ENCODE measurements at places on chromosomes 1 and 21.

DNA sequence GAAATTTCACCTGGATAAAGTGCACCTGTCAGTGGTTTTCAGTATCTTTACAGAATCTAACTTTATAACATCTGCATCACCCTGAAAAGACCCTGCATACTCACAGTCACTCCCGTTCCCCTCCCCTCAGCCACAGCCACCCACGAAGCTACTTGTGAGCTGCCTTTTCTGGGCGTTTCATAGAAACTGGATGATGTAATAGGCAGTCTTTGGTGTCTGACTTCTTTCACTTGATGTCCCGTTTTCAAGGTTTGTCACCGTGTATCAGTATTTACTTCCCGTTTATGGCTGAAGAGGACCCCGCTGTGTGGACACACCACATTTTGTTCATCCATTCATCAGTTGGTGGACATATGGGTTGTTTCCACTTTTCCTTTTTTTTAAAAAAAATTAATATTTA lies 47.8 kb upstream of the LRRC3 start:
- DNase-seq: peak; percentile 13

- DNase-seq: no peak
These were observed 18.9 kb upstream of the IL20 start for GRCh38 chr1:206846487-206846886.

- DNase-seq: no peak
These were observed 869.1 kb downstream of the KCNT2 start for GRCh38 chr1:195738966-195739650.

DNA sequence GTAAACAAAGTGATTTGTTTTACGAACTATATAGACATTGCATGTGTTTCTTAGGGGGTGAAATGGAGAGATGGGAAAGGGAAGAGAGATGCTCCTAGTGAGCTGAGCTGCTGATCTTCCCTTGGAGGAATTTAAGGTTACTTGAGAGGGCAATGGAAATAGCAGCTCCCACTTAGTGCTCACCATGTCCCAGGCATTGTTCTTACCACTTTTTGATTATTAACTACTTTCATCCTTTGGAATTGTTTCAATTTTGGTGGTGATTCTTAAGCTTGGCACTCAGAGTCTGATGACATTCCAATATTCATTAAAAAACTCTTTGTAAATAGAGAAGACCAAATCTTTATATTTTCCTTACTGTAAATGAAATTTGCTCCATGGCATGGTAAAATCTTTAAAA lies 124.9 kb downstream of the ITSN1 start:
- DNase-seq: no peak

DNA sequence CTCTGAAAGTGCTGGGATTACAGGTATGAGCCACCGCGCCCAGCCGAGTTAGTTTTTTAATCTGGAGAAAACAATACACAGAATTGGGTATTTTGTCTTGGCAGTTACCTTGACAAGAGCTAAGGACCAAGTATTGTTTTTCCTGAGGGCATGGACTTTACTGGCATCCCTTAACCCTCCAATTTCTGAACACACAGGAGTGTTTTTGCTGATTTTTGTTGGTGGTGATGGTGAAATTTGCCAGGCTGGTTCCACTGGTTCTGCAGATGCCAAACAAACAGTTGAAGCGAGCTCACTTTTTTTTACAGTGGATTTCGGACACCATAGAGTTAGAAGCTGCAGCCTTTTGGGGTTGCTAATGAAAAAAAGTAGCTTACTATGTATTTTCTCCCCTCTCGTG lies 37.2 kb upstream of the SH3D21 start:
- DNase-seq: no peak

GRCh38 chr1:17020502-17020901 lies 8.8 kb upstream of the ATP13A2 start:
- DNase-seq: no peak

DNA sequence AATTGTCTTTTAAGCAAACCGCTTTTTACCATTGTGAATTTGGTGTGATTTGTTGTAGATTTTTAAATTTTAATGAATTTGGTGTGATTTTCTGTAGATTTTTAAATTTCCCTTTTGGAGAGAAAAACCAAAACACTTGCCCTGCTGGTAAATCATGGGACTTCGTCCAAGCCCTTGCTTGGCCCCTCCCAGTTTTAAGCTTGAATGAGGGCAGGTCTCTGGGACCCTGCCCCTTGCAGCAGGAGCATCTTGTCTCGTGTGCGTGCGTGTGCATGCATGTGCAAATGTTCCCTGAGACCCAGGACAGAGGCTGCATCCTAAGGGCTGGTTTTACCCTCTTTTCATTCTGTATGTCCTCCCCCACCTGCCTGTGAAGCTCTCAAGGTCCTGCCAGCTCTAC lies 248.6 kb downstream of the GREM2 start:
- no peak for DNase-seq

- no peak for DNase-seq
These were observed 22.9 kb downstream of the HYI start for GRCh38 chr1:43430831-43431230.

DNA sequence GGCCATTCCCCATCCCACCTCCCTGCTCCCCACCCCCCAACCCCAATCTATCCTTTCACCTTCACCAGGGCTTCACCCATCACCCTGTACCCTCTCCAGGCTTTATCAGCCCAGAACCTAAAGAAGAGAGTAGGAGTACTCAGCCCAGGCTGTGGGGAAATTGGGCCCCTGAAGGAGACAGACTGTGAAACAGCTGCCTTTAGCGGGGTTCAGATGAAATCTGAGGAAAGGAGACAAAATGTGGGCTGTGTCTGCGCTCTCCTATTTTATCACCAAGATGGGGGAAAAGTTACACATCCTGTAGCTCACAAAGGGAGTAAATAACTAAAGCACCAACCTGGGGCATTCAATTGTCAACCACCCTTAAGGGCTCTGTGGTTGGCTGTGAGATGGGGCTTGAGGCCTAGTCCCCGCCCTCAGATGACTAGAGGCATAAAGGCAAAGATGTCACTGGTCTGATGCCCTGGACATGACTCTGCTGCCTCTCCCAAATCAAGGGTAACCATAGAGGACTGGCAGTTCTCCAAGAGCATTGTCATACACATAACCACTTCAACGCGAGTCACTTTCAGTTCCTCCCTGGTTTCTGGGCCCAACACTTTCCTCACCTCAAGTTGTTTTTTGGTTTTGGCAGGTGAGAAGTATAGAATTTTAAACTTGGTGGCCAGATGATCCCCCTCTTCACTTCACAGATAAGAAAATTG lies 30.0 kb downstream of the SLC27A3 start:
- DNase-seq: peak; percentile 42

- no peak for DNase-seq
These were observed 20.7 kb downstream of the LHX9 start for GRCh38 chr1:197937892-197938291.

GRCh38 chr1:19725606-19726005 lies 60.9 kb downstream of the HTR6 start:
- DNase-seq: no peak

GRCh38 chr1:41431490-41432350 lies 52.8 kb downstream of the EDN2 start:
- DNase-seq: no peak

DNA sequence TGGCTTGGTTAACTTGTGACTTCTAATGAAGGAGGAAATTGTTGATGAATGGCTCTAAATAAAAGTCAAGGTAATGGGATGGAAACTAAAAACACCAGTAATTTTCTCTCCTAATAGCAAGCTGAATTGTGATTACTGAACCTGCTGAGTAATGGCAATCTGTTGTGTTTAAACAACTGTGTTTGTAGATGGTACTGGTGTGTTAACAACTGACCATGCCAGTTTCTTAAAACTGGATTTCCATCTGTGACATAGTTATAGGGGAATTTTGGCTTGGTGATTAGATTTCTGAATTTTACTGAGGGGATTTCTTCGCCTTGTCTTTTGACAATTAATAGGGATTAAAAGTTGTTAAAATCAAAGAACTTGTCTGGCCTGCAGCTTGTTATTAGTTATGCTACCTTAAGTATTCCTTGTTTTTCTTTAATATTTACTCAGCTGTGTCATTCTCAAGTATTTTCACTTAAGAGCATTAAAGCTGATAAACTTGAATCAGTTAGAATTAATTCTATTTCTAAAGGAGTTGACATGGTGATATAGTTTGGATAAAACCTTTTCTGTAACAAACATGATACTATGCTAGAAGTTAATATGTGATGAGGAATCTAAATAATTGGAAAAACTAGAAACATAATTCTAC lies 7.9 kb upstream of the ERO1B start:
- DNase-seq: no peak

- DNase-seq: peak; percentile 70
These were observed 54.7 kb upstream of the IFFO2 start for GRCh38 chr1:19010995-19011844.

GRCh38 chr1:2585318-2586092 lies 1.1 kb upstream of the PRXL2B start:
- DNase-seq: peak; percentile 55

DNA sequence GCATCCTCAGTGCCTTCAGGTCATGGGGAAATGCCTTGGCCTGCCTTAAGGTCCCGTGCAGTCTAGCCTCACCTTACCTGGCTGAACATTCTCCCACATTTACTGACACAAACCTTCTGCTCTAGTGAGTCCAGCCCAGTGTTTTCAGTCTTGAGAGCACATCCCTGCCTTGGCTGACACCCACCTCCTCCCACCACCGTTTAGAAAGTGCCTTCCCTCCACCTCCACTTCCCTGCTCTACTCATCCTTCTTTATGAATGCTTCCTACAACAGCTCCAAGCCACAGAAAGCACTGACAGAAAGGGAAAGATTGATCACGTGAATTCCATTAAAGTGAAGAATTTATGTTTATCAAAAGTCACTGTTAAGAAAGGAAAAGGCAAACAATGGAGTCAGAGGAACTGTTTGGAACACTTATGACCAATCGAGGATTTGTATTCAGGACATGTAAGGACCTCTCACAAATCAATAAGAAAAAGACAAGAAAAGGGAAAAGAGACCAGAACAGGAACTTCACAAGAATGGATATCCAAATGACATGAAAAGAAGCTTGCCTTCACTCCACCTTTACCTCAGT lies 59.8 kb downstream of the DDR2 start:
- no peak for DNase-seq

GRCh38 chr1:37865348-37866120 lies 6.1 kb upstream of the MTF1 start:
- DNase-seq: no peak

DNA sequence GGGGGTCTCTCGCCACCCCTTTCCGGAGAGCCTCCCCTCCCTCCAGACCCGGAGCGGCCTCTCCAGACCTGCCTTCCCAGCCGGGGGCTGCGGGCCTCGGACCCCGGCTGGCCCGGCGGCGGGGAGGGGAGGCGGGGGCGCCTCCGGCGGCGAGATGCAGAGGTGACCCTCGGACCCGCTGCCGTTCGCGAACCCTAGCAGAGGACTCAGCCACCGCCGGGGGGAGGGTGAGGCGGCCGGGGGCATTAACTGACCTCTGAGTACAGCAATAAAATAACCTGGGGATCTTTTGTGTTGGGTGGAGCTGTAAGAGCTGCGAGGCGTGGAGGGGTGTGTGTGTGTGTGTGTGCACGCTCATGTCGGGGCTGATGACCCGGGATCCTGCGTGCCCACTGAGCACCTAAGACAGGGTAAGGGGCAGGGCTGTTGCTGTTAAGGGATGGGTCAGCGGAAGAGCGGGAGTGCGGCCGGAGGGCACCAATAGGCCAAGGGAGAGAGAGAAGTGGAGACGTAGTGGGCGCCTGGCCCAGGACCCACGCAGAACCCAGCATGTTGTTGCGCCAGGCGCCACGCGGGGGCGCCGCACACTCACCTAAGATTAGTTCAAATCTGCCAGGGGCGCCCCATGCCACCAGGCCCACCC lies 6.3 kb downstream of the HAPLN2 start:
- peak; percentile 58 for DNase-seq

DNA sequence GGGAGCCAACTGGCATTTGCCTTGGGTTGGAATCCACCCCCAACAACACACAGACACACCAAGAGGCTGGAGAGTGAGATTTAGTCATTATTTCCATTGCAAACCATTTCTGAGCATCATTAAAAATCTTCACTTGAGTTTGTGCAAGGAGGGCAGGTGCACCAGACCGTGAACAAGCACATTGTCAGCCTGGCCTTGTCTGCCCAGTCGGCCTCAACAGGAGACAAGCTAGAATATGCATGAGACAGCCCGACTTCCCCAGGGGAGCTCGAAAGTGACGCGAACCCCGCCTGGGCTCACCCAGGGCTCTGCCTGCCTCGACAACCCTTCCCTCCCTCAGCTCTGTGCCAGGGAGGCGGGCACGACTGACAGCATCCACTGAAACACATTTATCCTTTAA lies 15.4 kb upstream of the GUCA2B start:
- no peak for DNase-seq

GRCh38 chr1:209999005-209999404 lies 61.0 kb downstream of the SYT14 start:
- DNase-seq: no peak

- no peak for DNase-seq
These were observed 6.1 kb upstream of the PSMA5 start for GRCh38 chr1:109432336-109432735.

GRCh38 chr1:213103377-213104306 lies 52.6 kb downstream of the RPS6KC1 start:
- no peak for DNase-seq

DNA sequence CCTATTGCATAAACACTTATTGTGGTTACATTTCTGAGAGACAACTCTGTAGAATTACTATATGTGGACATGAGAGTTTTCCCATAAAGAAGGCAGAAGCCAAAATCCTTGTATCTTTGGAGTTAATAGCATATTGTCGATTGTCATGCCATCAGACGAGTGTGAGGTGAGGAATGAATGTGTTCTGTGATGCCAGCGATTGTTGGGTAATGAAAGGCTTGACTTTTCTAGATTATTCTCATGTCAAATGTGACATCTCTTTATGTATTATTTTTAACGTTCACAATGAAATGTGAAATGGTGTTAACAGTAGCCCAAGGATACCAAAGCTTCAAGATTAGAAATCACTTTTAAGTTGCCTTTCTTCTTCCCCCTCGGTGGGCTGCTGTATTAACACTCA lies 84.9 kb downstream of the C1orf21 start:
- DNase-seq: no peak

GRCh38 chr1:202531472-202531811 lies 178.8 kb downstream of the SYT2 start:
- DNase-seq: no peak

DNA sequence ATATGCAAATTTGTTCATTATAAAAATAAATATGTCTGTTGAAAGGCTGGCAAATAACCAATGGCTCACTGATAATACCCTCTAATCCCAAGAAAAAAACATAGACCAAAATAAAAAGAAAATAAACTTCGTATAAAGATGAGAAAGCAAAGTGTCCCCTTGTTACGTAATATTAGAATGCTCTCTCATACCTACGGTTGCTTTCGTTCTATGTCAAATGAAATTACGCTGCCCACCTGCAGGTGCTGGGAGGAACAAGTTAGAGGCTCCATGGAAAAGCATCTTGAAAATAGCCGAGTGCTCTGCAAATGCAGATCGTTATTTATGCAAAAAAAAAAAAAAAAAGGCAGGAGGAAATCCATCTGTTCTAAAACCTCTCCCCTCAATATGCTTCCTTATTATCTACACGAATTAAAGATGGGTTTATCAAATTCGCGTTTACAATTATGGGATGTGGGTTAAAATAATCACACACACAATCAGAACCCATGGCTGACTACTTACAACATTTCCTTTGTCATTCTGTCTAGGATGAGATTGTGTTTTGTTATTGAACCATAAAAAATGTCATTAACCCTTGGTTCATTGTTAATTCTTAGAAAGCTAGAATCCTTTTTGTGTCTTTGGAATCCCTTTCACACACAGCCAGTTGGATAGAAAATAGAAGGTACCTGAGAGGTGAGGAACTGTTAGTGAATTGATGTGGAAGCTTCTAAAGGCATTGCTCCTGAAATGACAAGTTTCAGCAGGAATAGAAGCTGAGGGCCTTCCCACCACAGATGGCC lies 268.6 kb downstream of the SETD4 start:
- DNase-seq: no peak

- DNase-seq: no peak
These were observed 23.1 kb downstream of the CLDN14 start for GRCh38 chr21:36456729-36457414.

All from stimulated activated CD8-positive, alpha-beta memory T cell treated with anti-CD3 and anti-CD28 coated beads, Interleukin-4, amount 100 ng/mL, for 24 hours (primary cell).